ENCODE measurements at places on chromosomes 12 and 14.
A peak's percentile ranks its signal among the peaks of the same experiment; 100 is the strongest.

GRCh38 chr12:63922474-63922873, 78.0 kb downstream of the SRGAP1 start:
- no peak for DNase-seq

DNA sequence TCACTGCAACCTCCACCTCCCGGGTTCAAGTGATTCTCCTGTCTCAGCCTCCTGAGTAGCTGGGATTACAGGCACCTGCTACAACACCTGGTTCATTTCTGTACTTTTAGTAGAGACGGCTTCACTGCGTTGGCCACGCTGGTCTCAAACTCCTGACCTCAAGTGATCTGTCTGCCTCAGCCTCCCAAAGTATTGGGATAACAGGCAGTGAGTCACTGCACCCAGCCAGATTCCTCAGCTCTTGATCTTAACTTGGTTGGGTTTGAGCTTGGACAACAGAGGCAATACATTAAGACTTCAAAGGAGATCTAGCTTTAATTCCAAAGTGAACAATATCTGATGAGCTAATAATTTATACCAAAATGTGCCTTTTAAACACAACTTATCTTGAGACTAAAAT, 5.6 kb downstream of the DAZAP2 start:
- no peak for DNase-seq

DNA sequence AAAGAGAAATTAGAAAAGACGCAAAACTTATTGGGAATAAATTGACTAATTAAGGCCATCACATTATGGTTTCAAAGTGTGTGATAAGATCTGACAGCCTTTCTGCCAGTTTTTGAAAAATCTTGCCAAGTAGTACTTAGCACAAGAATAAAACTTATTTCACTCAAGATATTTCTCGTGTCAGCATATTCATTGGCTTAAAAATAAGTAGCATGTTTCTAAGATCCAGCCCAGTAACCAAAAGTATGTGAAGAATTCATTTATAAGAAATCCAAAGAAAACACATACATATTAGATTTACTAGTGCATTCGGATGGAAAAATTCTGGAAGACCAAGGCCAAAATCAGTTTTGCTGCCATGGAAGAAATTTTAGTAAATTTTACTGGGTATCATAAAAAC, 1135.0 kb downstream of the GALC start:
- no peak for DNase-seq

DNA sequence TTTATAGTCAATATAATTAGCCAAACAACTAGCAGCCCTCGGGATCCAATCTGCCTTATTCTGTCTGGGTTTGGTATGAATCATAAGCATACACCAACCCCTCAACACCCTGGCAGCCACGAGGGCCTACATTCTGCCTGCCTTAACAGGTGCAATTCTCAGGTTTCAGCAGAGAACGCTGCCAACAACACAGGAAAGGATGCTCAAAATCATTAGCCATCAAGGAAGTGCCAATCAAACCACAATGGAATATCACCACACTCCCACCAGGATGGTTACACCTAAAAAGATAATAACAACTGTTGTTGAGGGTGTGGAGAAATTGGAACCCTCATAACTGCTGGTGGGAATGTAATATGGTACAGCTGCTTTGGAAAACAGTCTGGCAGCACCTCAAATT, 122.8 kb downstream of the TTC7B start:
- no peak for DNase-seq

GRCh38 chr12:130838284-130838950, 633 bp downstream of the STX2 start:
- DNase-seq = no peak

GRCh38 chr12:54723379-54724256, 75.5 kb upstream of the DCD start:
- no peak for DNase-seq

DNA sequence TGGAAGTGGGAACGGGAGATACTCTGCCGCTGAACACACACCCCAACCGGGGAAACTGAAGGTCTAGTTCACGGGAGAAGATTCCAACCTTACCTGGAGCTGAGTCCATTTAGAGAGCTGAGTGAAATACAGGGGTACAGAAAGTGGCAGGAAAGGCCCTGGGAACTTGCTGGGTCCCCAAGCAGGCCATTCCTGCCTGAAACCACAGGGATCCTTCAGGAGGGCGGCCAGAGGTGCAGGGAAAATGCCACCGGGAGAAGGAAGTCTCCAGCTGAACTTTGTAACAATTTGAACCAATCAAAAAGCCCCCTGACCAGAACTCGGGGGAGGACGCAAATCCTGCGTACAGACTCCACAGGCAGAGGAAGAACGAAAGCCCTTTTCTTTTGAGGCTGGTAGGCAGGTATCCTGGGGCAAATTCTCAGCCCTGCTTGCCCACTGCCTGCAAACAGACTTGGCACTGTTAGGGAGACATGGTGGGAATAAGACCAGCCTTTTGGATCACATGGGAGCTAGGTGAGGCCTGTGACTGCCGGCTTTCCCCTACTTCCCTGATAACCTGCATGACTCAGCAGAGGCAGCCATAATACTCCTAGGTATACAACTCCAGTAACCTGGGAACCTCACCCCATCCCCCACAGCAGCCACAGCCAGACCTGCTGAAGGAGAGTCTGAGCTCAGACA, 170.9 kb downstream of the SEC23A start:
- DNase-seq = no peak

GRCh38 chr14:77439861-77440260, 16.5 kb upstream of the NOXRED1 start:
- no peak for DNase-seq

DNA sequence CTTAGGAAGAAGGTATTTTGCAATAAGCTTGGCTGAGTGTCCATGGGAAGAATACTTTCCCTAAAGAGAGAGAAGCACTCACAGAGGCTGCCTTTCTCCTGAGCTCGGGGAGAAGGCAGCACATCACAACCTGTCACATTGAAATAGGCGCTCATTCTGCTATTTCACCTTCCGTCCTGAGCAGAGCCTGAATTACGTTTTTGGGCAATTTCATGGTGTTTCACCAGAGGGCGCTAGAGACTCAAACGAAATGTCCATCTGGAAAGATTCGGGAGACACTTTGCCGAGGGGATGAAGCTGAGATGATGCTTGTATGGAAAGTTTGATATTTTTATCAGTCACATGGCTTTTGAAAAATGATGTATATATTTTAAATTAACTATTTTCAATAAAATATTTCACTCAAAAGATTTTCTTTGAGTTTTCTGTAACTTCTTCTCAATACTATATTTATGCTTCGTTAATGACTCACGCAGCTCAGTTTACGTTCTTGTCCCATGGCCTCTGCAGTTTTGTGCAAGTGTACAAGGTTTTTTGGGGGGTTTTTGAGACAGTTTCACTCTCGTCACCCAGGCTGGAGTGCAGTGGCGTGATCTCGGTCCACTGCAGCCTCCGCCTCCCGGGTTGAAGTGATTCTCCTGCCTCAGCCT, 17.4 kb upstream of the B4GALNT3 start:
- DNase-seq = peak; percentile 63

DNA sequence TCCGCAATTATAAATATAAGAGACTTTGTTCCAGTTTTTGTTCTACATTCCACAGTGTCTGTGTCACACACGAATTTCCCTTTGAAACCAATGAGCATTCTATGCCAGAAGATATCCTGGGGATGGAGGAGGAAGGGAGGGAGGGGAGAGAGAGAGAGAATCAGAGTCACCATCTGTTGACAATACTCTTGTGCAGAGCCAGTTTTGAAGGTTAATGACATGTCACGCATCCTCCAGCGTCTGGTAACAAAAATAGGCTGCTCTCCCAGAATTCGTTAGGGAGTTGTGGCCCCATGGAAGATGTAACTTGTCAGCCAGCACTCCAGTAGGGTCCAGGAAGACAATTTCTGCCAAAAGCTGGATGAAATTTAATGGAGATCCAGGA, 213.5 kb upstream of the KRR1 start:
- no peak for DNase-seq

DNA sequence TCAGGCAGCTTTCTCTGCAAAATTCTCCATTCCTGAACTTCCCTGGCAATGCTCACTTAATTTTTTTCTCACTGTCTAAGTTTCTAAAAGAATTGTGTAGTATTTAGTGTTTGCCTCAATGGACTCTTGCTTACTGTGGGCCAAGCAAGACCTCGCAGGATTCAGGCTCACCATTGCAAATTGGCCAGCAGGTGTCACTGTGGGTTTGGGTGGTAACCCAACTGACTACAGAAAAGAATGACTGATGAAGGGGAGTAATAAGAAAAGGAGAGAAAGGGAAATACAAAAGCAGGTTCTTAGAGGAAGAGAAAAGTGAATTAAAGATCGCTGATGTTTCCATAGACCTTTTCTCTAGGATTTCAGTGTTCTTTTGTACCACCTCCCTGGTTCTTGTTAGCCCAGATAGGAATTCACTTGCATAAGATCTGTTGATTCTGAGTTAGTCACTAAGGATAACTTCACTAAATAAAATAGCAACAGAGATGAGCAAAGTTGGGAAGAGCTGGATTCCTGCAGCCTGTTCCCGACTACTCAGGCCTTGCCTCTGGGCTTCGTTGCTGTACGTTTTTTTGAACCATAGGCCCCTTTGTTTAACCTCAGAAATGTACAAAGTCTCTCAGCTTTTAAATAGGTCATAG, 386.5 kb upstream of the DDHD1 start:
- DNase-seq = peak; percentile 25

GRCh38 chr14:100731011-100731670, 4.4 kb downstream of the DLK1 start:
- no peak for DNase-seq

DNA sequence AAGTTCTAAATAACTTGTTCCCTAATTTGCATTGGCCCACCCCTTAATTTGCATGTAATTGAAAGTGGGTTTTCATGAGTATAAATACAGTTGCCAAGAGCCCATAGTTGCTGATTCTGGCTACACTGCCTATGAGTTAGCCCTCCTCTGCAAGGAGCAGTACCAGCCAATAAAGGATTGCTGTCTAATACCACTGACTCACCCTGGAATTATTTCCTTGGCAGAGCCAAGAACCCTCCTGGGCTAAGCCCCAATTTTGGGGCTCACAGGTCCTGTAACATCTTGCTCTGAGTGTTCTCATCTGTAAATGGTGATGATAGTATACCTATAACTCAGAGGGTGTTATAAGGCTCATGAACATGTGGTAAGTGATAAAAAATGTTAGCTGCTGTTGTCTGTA, 6.8 kb downstream of the TTC8 start:
- no peak for DNase-seq

DNA sequence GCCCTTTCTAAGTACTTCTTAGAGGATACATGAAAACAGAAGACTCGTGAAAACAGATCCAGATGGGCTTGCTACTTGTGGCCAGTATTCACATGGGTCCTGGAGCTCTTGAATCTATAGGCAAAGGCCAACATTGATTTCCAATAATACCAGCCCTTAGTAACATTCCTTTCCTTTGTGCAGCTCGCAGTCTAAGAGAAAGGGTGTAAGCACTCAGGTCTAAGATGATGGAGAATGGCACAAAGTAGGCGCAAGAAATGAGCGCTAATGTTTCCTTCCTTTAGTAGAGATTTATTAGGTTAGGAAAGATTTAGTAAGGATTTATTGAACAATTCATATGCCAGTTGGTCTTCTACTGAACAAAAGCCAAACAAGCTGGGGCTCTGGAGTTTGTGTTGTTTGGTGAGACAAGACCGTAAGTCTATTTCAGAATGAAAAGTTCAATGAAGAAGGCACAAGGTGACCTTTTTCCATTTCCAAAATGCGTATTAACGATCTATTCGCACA, 525 bp downstream of the RNU6-8 start:
- DNase-seq = peak; percentile 30

DNA sequence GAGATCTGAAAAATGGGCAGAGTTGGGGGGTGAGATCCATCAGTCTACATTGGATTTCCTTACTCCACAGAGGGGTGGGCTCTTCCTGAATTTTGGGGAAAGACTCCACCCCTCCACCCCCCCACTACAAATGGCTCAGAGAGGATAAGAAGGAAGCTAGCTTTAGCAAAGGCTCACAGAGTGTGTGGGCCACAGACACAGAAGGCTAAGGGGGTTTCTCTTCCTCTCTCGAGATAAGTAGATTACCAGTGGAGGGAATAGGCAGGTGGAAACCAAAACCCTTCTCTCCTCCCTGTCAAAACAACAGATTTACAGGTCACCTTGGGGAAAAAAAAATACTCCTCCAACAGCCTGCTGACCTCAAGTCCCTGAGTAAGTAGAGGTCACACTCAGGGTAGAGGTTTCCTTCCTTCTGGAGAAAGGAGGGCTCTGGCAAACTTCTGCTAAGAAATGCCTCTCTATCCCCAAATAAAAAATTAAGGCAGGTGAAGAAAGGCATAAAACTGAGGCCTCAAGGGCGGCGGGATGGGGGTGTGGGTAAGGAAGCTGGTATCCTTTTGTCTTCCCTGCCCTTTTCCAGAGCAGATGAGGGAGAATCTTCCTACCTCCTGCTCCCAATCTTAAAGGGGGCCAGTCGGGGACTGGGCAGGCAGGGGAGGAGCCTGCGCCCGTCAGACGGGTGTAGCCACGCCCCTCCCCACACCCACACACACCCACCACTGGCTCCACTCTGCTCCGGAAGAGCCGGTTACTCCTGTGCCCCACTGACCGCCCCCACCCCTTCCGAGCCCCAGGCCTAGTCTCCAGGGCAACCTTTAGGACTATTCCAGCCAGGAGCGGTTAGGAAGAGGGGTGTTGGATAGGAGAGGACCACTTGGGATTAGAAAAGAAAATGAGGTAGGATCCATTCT, 1.9 kb upstream of the BAZ2A start:
- peak; percentile 74 for DNase-seq

- DNase-seq = peak; percentile 85
Measured at GRCh38 chr12:54579696-54580333, 8.6 kb downstream of the PPP1R1A start.

DNA sequence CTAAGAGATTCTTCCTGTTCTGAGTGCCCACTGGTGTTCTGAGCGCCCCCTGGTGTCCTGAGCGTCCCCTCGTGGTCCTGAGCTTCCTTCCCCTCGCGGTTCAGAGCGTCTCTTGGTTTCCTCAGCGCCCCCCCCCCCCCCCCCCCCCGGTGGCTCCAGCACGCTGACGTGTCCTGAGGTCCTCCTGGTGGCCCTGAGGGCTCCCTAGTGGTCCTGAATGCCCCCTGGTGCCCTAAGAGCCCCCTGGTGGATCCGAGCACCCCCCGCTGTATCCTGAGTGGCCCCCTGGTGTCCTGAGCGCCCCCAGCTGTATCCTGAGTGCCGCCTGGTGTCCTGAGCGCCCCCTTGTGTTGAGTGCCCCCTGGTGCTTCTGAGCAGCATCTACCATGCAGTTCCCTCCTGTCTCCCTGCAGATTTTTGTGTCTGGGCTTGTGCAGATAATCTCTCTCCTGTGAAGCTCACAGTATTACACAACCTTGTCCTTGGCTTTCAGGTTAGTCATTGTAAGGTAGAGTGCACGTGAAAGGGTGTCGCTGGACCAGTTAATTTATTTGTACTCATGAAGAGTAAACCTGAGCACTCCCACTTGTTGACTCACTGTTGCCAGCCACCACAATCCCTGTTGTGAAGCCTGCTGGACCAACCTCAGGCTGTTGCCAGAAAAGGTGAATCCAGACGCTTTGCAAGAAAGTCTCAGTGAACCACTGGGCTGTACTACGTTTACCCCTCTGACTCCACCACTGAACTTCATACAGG, 1168.4 kb downstream of the TMEM121 start:
- no peak for DNase-seq

DNA sequence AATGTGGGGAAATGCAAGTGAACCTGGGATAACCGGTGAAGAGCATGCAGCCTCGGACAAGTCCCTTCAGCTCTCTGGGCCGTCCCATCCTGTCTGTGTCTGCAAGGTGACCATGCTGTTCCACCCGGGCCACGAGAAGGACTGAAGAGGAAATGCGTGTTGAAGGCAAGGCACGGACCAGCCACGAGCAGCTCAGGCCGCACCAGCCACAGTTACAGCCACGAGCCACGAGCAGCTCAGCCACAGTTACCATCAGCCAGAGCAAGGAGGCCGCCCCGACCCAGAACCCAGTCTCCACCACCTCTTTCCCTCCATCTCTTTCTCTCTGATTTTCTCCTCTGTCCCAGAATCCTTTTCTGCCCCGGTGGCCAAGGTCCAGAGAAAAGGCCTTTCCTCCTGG, 18.8 kb upstream of the GALNT9 start:
- no peak for DNase-seq
